ENCODE measurements at places on chromosomes 6 and 20.
A peak's percentile ranks its signal among the peaks of the same experiment; 100 is the strongest.

GRCh38 chr6:166618251-166618650 lies 8.8 kb downstream of the RPS6KA2 start:
- no peak for DNase-seq

DNA sequence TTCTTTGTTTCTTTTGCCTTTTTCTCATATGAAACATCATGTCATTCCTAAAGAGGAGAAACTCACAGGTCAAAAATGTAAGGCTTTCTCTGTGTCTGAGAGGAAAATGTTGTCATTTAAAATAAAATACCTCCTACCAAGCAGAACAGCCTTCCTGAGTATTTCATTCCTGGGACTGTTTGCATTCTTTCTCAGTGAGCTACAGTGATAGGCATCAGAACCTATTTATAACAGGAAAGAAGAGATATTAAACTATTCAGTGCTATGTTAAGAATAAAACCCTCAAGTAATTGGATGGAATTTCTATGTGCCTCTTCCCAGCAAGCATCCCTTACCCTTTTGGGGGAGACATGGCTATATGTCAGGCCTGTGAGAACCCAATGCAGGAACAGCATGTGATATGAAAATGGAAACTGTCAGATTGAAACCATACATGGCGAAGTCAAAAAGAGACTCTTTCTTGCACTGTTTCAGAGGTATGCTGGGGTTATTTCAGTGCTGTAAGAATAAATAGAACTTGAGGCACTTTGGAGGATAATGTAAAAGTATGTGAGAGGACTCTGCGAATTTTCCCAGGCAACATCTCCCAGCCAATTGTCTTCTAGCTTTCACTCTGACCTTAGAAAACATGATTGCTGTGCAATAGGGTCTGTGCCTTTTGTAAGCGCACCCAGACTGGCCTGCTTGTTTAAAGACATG lies 133.8 kb upstream of the CCN2 start:
- DNase-seq: no peak

- DNase-seq: peak; percentile 14
Measured at GRCh38 chr6:786946-787763, 94.2 kb upstream of the EXOC2 start.

GRCh38 chr6:98047164-98047563 lies 764.1 kb upstream of the MMS22L start:
- no peak for DNase-seq

DNA sequence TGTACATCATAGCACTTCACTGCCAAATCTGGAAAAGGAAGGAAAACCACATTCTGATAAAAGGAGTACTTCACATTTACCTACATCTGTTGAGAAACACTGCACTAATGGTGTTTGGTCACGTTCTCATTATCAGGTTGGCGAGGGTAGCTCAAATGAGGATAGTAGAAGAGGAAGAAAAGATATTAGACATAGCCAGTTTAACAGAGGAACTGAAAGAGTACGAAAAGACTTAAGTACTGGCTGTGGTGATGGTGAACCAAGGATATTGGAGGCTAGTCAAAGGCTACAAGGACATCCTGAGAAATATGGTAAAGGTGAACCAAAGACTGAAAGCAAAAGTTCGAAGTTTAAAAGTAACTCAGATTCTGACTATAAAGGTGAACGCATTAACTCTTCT lies 32.0 kb upstream of the GJA10 start:
- DNase-seq: no peak

DNA sequence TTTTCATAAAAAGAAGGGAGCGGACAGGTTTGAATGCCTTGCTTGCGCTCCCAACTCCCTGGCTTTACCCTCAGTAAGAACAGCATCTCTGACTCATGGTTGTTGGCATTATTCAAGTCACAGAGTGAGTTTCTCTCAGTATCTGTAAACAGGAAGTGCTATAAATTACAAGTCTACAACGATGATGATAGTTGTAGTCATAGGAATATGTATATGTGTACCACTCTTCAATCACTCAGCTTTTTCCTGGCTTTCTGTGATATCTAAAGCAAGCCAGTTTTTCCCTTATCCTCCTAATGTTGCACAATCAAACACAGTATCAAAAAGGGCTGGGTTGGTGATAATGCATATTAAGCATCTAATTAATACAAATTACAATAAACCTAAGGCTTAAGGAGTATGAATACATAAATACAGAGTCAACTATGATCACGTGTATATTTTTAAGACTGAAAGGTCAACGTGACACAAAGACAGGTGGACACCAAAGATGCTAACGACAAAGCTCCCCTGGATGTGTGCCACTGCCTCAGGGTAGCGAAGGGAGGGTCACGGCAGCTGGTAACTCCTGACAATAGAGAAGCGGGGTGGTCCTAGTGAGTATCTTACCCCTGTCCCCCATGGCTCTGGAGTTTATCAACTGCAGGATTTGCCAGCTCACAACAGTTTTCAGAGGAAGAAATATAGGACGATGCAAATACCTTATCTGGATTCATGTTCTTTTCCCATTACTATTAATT lies 202.8 kb downstream of the BTBD9 start:
- no peak for DNase-seq

- no peak for DNase-seq
Measured at GRCh38 chr6:41777551-41778285, 2.0 kb downstream of the FRS3 start.

GRCh38 chr20:50356525-50356885 lies 153.7 kb upstream of the PTPN1 start:
- DNase-seq: no peak

Measured in CD4-positive, alpha-beta T cell treated with Interleukin-15 for 4 hours (primary cell).